ENCODE measurements at places on chromosomes 6 and 20.

- no peak for DNase-seq
These were observed 4.4 kb downstream of the PNRC1 start for GRCh38 chr6:89084954-89085353.

- DNase-seq, result no peak
These were observed 127.9 kb upstream of the ADGRF1 start for GRCh38 chr6:47169785-47170616.

GRCh38 chr20:29740951-29741593 lies 1516.4 kb upstream of the DEFB115 start:
- no peak for DNase-seq

DNA sequence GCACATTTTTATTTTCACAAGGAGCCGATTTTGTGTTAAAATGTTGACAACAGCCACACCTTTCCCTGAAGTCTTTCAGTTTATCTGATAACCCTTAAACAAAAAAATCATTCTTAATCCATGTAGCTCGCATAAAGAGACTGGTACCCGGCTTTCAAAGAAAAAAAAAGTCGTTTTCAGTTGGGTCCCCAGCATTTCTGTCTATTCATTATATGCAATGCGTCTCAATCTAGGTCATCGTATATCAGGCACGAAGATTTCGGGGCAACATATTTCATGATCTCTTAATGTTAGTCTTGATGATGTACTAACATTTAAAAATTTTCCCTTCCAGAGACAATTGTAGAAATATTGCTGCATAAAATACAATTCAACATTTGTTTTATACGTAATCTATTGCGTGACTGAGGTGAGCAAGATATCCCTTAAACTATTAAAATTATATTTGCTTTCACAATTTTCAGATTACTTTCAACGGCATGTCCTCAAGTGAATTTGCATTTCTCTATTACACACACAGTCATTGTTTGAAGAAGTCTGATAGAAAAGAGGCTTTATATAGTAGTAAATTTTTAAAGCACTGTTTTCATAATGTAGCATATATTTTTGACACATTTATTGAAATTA lies 2.9 kb upstream of the TUBB2B start:
- DNase-seq, result no peak

GRCh38 chr6:121879149-121879548 lies 443.7 kb downstream of the GJA1 start:
- DNase-seq, result no peak

GRCh38 chr20:35311409-35311808 lies 19.2 kb upstream of the FAM83C start:
- DNase-seq, result no peak

GRCh38 chr6:137497721-137498463 lies 3.7 kb upstream of the OLIG3 start:
- DNase-seq, result no peak

DNA sequence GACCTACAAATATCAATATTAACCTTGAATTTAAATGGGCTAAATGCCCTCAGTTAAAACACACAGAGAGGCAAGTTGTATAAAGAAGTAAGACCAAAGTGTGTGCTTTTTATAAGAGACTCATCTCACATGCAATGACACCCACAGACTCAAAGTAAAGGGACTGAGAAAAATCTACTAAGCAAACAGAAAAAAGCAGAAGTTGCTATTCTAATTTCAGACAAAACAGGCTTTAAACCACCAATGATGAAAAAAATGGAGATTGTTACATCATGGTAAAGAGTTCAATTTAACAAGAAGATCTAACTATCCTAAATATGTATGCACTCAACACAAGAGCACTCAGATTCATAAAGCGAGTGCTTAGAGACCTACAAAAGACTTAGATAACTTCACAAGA lies 741.9 kb upstream of the MARCKS start:
- no peak for DNase-seq

Data from T47D (cell line).